ENCODE measurements at places on chromosomes 7 and 10.

GRCh38 chr10:26441491-26442214 is 3.5 kb downstream of the APBB1IP start:
- no peak for DNase-seq

GRCh38 chr7:15446722-15447121 is 115.1 kb downstream of the AGMO start:
- DNase-seq: no peak

GRCh38 chr7:113199841-113200240 is 81.5 kb upstream of the SMIM30 start:
- no peak for DNase-seq

DNA sequence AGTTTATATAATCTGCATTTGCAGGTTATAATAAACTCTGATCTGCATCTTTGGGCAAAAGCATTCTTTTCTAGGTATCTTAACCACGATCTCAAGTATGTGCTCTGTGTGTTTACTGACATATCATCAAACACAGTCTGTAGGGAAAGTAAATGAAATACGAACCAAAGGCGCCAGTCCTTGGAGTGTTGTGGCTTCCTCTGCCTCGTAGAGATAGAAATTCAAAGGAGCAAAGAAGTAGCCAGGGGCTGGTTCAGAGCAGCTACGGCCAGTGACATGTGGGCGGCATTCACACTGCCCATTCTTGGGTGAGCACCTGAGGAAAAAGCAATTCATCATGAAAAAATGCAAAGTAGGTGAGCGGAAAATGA is 38.7 kb downstream of the LAMB4 start:
- DNase-seq: no peak

DNA sequence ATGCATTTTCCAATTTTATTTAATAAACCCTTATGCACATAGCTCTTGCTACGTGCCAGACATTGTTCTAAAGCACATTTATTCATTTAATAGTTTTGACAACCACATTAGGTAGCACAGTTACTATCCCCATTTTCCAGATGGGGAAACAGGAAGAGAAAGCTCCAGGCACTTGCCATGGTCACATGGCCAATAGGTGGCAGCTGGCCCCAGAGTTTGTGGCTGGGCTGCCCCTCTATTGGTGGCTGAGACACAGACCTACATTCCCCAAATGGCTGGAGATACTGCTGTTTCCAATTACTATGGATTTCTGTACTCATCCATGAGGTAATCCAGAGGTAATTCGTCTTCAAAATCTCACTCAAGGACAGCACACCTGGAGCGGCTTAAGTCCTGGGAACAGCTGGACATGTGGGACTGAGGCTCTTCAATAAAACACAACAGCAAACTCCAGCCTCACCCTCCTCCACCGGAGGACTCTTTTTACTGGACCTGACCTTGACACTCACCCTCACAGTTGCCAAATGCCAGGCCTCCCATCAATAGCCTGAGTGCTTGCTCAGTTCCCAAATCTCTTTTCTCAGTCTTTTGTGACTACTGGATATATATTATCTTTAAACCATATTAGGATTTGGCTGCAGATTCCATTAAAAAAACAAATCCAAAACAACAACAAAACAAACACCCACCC is 106.1 kb downstream of the CLEC2L start:
- no peak for DNase-seq

DNA sequence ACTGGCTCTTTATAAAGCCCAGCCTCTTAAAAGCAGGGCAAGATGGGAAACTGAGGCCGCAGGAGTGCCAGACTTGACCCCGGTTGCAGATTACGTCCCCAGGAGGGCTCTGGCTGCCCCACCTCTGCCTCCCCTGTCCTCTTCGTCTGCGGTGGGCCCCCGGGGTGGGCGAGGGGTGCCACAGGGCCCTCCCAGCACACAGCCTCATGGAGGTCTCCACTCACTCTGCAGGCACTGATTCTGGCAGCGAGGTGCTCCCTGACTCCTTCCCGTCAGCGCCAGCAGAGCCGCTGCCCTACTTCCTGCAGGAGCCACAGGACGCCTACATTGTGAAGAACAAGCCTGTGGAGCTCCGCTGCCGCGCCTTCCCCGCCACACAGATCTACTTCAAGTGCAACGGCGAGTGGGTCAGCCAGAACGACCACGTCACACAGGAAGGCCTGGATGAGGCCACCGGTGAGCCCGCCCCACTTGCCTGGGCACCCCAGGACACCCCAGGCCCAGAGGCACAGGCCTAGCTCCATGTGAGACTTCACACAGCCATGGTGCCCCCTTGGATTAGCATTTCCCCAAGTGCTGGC is 39.4 kb upstream of the SLC29A3 start:
- DNase-seq: no peak

- no peak for DNase-seq
Measured at GRCh38 chr7:141688043-141688442, 13.9 kb downstream of the DENND11 start.

DNA sequence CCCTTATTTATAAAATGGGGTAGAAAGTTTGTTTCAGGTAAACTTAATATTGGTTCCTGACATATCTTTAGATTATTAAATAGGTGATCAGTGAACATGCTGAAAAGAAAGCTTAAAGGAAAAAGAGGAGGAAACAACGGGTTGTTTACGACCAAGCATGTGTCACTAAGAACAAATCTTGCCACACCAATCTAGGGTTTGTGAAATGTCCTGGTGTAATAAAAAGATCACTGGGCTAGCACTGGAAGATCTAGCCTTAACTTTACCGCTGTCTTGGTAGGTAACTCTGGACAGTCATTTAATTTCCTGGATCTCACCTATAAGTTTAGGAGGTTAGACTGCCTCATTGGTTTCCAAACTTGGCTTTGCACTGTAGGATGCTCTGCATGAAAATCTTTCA is 19.0 kb downstream of the VPS26A start:
- no peak for DNase-seq

- no peak for DNase-seq
Measured at GRCh38 chr7:85106719-85107118, 80.1 kb downstream of the SEMA3D start.

GRCh38 chr10:110859973-110860376 is 11.8 kb upstream of the PDCD4 start:
- no peak for DNase-seq

- no peak for DNase-seq
Measured at GRCh38 chr7:76231071-76231470, 29.4 kb downstream of the SRRM3 start.

DNA sequence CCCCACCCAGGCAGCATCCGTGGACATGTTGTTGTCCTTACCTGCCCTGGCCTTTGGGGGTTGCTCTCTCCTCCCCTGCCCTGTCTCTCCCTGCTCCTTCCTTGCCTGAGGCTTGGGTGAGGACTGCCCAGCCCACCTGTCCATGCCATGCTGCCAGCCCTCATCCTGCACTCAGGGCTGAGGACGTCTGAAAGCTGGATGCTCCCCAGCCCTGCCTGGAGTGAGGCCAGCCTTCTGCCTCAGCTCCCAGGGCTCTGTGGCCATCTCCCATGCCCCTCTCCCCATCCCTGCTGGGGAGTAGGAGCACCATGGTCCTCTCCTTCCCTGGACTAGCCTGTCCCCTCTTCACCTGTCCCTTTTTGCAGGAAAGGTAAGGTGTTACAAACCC is 68.4 kb downstream of the RAMP3 start:
- no peak for DNase-seq

Data from left hindlimb (tissue), 1 donor.